Temporal lobe (tissue), 4 donors: ENCODE measurements at places on chromosomes 4 and X. TPM values are rescaled to one million over a fixed set of nuclear protein-coding genes. Genes with fewer than 3 reads are reported as not detected.

The CXorf51A gene
- total RNA-seq, result not detected

The ZDHHC15 gene
- total RNA-seq, result 9.6 TPM

The MAP3K15 gene
- 0.74 TPM for total RNA-seq

The ZFP42 gene
- total RNA-seq, result not detected

The RNF212 gene
- total RNA-seq, result 0.49 TPM

The TGIF2LX gene
- total RNA-seq, result not detected

The SPANXD gene
- total RNA-seq, result not detected

The N4BP2 gene
- total RNA-seq, result 60.2 TPM

The CDKL2 gene
- total RNA-seq, result 41.8 TPM

The SLC25A5 gene
- 63.2 TPM for total RNA-seq

The SSX1 gene
- not detected for total RNA-seq

The SULT1E1 gene
- 5.4 TPM for total RNA-seq

The KDR gene
- 16.5 TPM for total RNA-seq

The PDLIM3 gene
- 12.3 TPM for total RNA-seq

The FGD1 gene
- total RNA-seq, result 11.1 TPM

The PAGE4 gene
- not detected for total RNA-seq

The ADH5 gene
- 79.2 TPM for total RNA-seq

The CT83 gene
- total RNA-seq, result not detected

The FRG2 gene
- total RNA-seq, result not detected

The HSFX2 gene
- not detected for total RNA-seq

The GLOD5 gene
- not detected for total RNA-seq
